ENCODE measurements at places on chromosomes 7 and 10. TPM values are rescaled to one million over a fixed set of nuclear protein-coding genes. Genes with fewer than 3 reads are reported as not detected.

- H3K4me3 ChIP-seq: no peak overlapping the region
- no peaks in the 10 kb centered on the region for H3K27me3 ChIP-seq
- peak; percentile 62 for DNase-seq
- no peaks in the 10 kb centered on the region for H3K4me1 ChIP-seq
Observed at GRCh38 chr7:132049462-132050304, 493.3 kb upstream of the PODXL start.

DNA sequence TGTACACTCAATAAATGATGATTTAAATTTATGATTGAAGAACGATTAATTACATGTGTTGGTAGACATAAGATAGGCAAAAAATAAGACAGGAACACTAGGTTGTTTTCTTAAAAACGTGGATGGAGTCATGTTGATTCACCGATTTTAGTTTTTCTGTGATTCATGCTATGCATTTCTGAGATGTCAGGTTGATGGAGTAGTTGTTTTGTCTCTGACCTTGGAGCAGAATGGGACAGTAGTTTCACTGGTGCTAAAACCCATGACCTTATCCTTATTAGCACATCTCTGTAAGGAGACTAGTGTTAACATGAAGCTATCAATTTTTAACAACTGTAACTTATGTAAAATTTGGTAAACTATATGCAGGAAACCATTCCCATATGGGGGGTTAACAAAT lies 611.6 kb upstream of the FZD8 start:
- no peaks in the 10 kb centered on the region for H3K27me3 ChIP-seq
- H3K4me3 ChIP-seq: no peak overlapping the region
- H3K27ac ChIP-seq: no peak overlapping the region
- no peaks in the 10 kb centered on the region for H3K4me1 ChIP-seq

Gene MRC1
- total RNA-seq: 0.18 TPM

Gene SLIT1
- total RNA-seq: 0.09 TPM

- H3K27me3 ChIP-seq: no peaks in the 10 kb centered on the region
- H3K36me3 ChIP-seq: no peaks in the 10 kb centered on the region
- no peak overlapping the region for H3K4me3 ChIP-seq
- H3K4me1 ChIP-seq: no peaks in the 10 kb centered on the region
- no peak overlapping the region for H3K27ac ChIP-seq
- no peak for DNase-seq
Observed at GRCh38 chr10:104099269-104099668, 13.6 kb upstream of the COL17A1 start.

GRCh38 chr10:124345521-124345920 lies 73.2 kb downstream of the OAT start:
- no peaks in the 10 kb centered on the region for H3K36me3 ChIP-seq
- peaks cover 7% of the 10 kb centered on the region for H3K4me1 ChIP-seq
- no peak for DNase-seq
- no peak overlapping the region for H3K4me3 ChIP-seq
- no peak overlapping the region for H3K27ac ChIP-seq

- H3K27me3 ChIP-seq: 0 out of 3 replicates have a peak, but pooled peaks cover 2% of the 10 kb centered on the region
- H3K36me3 ChIP-seq: no peaks in the 10 kb centered on the region
- H3K4me1 ChIP-seq: no peaks in the 10 kb centered on the region
- H3K4me3 ChIP-seq: no peak overlapping the region
- no peak for DNase-seq
- H3K27ac ChIP-seq: no peak overlapping the region
Observed at GRCh38 chr7:11331128-11332102, 357.7 kb downstream of the PHF14 start.

DNA sequence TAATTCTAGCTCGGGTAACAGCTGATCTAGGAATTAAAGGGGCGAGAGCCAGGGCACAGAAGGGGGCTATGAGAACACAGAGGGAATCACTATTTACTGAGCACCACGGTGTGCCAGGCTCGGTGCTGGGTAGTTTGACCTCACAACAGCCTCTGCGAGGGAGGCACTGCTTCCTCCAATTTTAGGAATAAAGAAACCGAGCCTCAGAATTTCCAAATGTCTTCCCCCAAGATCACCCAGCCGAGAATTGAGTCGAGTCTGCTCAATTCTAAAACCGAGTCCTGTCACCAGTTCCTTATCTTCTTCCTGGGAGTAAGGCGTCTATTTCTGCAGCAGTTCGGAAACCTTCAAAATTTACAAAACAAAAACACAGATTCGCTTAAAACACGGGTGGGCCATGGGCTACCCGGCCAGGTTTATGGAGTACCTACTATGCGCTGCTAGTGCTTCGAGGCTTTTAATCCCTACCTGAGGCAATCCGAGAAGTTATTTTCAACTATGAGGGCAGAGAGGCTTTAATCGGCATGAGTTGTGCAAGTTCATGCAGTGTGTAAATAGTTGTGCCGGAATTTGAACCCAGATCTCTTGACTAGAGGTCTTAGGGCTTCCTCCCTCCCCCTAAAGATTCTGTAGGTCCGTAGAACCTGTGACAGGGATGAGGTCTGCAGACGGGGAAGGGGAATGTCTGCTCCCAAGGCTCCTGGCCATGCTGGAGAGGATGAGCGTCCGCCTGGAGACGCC lies 872 bp upstream of the HMX2 start:
- no peaks in the 10 kb centered on the region for H3K36me3 ChIP-seq
- no peak overlapping the region for H3K4me3 ChIP-seq
- H3K4me1 ChIP-seq: peaks cover 9% of the 10 kb centered on the region
- no peak for DNase-seq
- no peak overlapping the region for H3K27ac ChIP-seq

Gene ANXA8L1
- total RNA-seq: not detected

Gene STX1A
- 8.9 TPM for total RNA-seq

Gene HOXA3
- total RNA-seq: 0.04 TPM

- H3K4me1 ChIP-seq: peaks cover 17% of the 10 kb centered on the region
- H3K27ac ChIP-seq: peak overlapping the region; percentile 69
- no peaks in the 10 kb centered on the region for H3K27me3 ChIP-seq
- peak; percentile 36 for DNase-seq
Observed at GRCh38 chr10:22133749-22134624, 83.8 kb downstream of the EBLN1 start.

Gene SRGN
- 173 TPM for total RNA-seq

- no peak for DNase-seq
- no peak overlapping the region for H3K4me3 ChIP-seq
- H3K27ac ChIP-seq: no peak overlapping the region
- H3K4me1 ChIP-seq: no peaks in the 10 kb centered on the region
Observed at GRCh38 chr10:75532253-75532924, 101.0 kb downstream of the LRMDA start.

DNA sequence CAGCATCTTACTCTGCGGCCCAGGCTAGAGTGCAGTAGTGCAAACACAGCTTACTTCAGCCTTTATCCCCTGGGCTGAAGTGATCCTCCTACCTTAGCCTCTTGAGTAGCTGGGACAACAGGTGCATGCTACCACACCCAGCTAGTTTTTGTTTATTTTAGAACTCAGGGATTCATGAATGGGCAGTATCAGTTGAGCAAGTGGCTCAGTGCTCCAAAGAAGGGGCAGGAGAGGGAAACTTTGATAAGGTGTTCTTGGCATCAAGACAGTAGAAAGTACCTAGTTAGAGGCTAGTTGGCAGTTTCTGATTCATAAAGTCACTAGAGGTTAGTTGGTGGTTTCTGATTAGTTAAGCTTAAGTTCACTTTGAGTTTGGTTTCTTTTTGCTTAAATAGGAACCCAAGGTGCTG lies 18.4 kb downstream of the TRIM24 start:
- no peaks in the 10 kb centered on the region for H3K36me3 ChIP-seq
- no peak overlapping the region for H3K4me3 ChIP-seq
- peaks cover 12% of the 10 kb centered on the region for H3K4me1 ChIP-seq
- no peak overlapping the region for H3K27ac ChIP-seq
- DNase-seq: no peak
- no peaks in the 10 kb centered on the region for H3K27me3 ChIP-seq

Gene SYT15B
- total RNA-seq: 0.18 TPM

Gene JAZF1
- total RNA-seq: 0.20 TPM

- H3K27me3 ChIP-seq: no peaks in the 10 kb centered on the region
- no peak for DNase-seq
- no peaks in the 10 kb centered on the region for H3K4me1 ChIP-seq
- no peak overlapping the region for H3K27ac ChIP-seq
- H3K36me3 ChIP-seq: no peaks in the 10 kb centered on the region
- no peak overlapping the region for H3K4me3 ChIP-seq
Observed at GRCh38 chr10:58867683-58868082, 308.8 kb upstream of the PHYHIPL start.

Gene ETV1
- total RNA-seq: 18.1 TPM

DNA sequence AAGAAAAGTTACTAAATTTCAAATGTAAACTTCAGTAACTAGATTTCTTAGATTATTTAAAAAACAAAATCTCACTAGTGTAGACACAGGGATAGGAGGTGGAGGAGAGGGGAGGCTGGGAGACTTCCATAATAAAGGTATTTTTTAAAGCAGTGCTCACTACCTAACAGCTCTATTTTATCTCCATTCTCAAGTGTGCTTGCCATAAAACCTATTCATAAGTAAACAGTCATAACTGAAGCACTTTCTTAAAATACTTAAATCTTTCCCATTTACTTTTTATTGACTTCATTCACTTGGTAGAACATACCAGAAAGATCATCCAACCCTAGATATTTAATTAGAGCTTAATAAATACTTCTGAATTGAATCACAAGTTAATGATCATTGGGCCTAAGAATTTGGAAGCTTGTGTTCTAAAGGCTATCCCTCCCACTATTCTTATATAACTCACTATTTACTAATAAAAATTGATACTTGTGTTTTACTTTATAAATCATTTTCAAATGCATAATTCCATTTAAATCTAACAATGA lies 107.4 kb downstream of the SNX13 start:
- no peak for DNase-seq
- H3K4me1 ChIP-seq: no peaks in the 10 kb centered on the region
- H3K4me3 ChIP-seq: no peak overlapping the region

Gene MSANTD7
- 27.2 TPM for total RNA-seq

Gene ADAMTS14
- total RNA-seq: 31.7 TPM

GRCh38 chr10:50367732-50368131 lies 116.4 kb upstream of the ASAH2 start:
- no peak overlapping the region for H3K4me3 ChIP-seq
- peak; percentile 55 for DNase-seq
- no peaks in the 10 kb centered on the region for H3K27me3 ChIP-seq
- no peak overlapping the region for H3K27ac ChIP-seq
- H3K36me3 ChIP-seq: peaks cover 47% of the 10 kb centered on the region

GRCh38 chr7:9557853-9558252 lies 1124.4 kb downstream of the NXPH1 start:
- no peak overlapping the region for H3K27ac ChIP-seq
- H3K36me3 ChIP-seq: no peaks in the 10 kb centered on the region
- H3K27me3 ChIP-seq: no peaks in the 10 kb centered on the region

DNA sequence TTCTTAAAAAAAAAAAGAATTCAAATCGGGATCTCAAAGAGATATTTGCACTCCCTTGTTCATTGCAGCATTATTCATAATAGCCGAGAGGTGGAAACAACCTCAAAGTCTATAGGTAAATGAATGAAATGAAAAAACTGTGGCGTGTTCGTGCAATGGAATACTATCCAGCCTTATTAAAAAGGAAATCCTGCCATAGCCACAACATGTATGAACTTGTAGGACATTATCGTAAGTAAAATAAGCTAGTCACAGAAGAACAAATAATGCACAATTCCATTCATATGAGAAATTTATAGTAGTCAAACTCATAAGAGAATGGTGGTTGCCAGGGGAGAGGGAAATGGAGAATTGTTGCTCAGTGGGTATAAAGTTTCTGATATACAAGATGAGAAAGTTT lies 37.9 kb downstream of the GRK5 start:
- H3K4me1 ChIP-seq: peaks cover 4% of the 10 kb centered on the region
- DNase-seq: no peak
- H3K27ac ChIP-seq: no peak overlapping the region
- H3K4me3 ChIP-seq: no peak overlapping the region
